NCI-H2107 (cell line): ENCODE measurements at places on chromosomes 1 and 21.

- no peak for DNase-seq
These were observed 16.7 kb downstream of the CHD5 start for GRCh38 chr1:6163191-6163972.

DNA sequence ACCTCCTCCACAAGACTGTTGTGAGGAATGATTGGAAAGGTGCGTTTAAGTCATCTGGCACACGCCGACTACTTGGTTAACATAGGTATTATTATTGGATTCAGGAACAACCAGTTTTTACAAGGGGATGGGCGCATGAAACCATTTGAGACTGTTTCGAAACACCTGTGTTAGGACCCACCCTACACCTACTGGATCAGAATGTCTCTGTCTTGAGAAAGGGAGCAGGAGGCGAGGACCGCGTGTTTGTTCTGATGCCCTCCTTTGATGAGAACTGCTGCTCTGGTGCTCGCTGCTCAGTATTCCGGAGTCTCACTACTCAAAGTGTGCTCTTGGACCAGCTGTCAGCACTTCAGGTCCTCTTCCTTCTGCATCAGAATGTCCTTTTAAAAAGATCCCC, 7.3 kb downstream of the H6PD start:
- DNase-seq: no peak

GRCh38 chr1:233788687-233789086, 115.8 kb upstream of the SLC35F3 start:
- no peak for DNase-seq

DNA sequence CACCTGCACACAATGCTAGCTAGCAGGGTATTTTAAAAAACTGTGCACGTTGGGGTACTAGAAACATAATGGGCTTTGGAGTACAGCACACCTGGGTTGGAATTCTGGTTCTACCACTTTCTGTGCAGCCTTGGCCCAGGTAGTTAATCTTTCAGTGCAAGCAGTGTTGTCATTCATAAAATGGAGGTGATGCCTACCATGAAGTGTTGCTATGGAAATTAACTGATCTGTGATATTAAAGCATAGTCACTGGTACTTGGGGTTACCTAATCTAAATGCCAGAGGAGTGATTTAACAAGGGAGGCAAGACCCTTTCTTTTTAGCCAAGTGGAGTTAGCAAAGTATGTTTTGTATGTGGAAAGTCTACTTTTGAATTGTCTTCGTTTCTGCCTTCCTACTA, 18.0 kb downstream of the ATP1B1 start:
- DNase-seq: no peak

DNA sequence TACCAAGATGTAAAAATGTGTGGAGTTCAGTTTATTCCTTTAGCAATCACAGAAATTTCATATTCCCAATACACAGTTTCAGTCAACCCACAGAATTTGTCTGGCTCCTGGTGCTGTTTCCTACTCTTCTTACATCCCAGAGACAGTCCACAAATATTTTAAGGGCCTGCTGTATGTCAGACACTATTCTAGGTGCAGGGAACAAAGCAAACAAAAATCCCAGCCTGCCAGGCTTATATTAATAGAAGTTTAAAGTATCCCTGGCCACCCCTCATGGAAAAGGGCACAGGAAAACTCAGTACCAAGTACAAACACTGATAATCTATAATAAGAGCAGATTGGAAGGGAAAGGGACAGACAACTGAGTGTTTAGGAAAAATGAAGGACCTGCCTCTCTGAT, 194.8 kb downstream of the ZP4 start:
- no peak for DNase-seq

DNA sequence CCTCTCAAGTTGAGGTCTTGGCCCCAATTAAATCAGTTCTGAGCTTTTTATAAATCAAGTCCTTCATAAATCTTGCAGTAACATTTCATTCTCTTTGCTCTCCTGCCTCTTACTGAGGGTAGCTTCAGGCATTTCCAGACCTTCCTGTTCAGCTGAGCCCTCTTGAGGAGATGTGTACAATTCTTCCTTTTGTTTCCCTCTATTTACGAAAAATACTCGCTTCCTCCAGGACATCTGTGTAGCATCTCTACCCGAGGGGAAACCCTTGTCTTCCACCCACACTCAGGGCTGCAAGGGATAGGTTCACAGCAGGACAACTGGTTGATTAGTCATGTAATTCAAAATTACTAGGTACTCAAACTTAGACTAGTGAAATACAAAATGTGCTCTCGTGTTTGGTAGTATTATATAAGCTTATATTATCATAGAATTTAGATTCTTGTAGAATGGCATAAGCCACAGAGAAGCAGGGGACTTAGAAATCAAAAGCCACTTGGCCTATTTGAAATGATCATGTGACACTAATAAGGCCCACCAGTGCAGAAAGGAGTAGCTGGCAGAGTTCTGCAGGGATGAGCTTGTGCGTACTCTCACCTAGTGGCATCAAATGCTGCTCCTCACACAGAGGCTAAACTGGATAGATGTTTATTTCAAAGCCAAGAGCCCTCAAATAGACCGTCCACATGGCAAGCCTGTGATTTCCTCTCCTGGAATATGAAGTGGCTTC, 126.7 kb downstream of the GDAP2 start:
- no peak for DNase-seq

DNA sequence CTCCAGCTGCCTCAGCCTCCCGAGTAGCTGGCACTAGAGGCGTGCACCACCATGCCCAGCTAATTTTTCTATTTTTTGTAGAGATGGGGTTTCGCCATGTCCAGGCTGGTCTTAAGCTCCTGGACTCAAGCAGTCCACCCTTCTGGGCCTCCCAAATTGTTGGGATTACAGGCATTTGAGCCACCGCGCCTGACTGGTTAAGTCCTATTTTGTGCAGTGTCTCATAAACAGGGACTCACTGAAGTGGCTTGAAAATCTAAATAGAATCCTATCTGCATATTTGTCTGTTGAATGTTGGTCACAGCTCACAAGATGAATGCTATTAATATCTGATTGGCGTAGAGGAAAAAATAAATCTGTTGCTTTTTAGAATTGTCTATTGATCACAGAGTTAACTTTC, 5.9 kb upstream of the CHAF1B start:
- DNase-seq: no peak

- no peak for DNase-seq
These were observed 283.9 kb downstream of the KCNT2 start for GRCh38 chr1:196324345-196324744.

- DNase-seq: no peak
These were observed 390 bp upstream of the NGF start for GRCh38 chr1:115338457-115338820.

DNA sequence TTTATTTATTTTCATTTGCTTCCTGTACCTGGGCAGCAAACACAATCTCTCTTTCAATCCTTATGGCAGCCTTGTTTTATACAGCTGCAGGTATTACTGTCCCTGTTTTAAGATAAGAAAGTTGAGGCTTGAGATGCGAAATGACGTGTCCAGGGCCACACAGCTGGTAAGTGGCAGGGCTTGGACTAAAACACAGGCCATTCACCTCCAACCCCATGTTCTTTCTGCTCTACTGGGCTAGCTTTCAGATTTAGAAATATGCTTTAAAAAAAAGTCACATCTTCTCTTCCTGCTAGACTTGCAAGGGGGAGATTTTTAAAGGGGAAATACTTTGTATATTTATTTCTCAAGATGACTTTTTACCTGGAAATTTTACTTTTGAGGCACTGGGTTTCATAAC, 62.8 kb downstream of the CNST start:
- DNase-seq: no peak

GRCh38 chr21:42892582-42892930, 553 bp upstream of the NDUFV3 start:
- DNase-seq: no peak

DNA sequence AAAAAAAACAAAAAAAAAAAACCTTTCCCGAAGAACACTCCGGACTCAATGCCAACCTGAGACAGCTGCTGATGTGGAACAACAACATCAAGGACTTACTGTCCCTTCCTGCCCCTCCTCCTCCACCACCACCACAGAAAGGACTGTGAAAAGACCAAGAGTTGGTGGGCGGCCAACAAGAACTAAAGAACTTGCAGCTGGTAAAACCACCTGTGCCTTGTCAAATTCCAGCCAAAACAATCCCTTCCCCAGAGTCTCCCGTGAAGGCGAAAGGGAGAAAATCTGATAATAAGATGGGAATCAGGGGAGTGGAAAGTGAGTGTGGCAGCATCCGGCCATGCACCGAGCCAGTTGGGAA, 88.9 kb downstream of the PROX1 start:
- peak; percentile 39 for DNase-seq

DNA sequence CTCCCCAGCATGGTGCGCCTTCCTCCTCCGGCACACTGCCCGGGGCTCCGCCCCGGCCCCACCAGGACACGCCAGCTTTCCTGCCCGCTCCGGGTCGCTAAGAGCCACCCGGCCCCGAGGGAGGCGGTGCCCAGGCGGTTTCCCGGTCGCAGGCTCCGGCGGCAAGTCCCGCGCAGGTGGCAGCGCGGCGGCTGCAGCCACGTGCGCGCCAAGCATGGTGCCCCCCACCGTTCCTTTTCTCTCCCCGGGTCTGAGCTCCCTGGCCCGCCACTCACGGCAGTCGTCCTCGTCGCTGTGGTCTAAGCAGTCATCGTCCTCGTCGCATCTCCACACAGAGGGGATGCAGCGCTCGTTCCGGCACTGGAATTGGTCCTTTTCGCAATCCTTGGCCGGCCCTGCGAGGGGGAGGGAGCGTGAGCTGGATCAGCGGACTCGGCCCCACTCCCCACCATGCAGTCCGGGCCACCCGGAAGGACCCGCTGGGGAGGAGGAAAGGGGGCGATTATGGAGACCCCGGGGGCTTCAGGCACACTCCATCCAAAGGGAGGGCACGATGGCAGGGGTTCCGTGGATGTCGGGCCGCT, 1.2 kb downstream of the LRP8 start:
- no peak for DNase-seq

DNA sequence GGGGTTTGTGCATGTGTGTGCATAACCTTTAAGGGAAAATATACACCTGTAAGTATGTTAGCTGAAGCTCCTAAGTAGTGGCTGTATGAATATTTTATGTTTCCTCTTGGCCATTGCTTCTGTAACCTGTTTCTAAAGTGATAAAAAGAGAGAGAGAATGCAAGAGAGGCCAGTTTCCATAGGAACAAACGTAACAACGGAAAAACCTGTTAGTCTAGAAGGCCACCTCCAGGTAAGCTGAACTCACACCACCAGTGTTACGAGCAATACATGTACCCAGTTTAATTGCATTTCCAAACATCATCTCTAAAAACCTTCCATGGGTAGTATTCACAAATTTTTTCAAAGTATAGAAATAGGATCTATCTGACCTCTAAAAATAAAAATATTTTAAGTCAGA, 63.1 kb downstream of the PLPPR4 start:
- no peak for DNase-seq

GRCh38 chr1:22673486-22674409, 20.7 kb downstream of the C1QB start:
- peak; percentile 12 for DNase-seq

DNA sequence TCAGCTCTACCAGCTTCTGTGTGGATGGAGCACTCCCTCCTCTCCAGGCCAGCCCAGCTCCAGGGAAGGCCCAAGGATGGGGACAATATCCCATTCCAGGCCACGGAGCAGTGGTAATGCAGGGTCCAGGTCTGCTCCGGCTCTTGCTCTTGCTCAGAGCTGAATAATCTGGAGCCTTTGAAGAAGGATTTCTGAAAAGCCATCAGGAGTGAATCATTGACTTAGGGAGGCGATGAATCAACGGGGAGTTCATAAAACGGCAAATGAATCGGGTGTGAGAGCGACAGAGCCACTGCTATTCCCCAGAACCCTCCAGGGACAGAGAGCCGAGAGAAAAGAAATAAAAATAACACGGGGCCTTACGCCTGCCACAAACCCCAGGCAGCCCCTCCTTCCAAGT, 7.7 kb downstream of the POU3F1 start:
- no peak for DNase-seq

- no peak for DNase-seq
These were observed 44.0 kb upstream of the GJB5 start for GRCh38 chr1:34710812-34711211.

DNA sequence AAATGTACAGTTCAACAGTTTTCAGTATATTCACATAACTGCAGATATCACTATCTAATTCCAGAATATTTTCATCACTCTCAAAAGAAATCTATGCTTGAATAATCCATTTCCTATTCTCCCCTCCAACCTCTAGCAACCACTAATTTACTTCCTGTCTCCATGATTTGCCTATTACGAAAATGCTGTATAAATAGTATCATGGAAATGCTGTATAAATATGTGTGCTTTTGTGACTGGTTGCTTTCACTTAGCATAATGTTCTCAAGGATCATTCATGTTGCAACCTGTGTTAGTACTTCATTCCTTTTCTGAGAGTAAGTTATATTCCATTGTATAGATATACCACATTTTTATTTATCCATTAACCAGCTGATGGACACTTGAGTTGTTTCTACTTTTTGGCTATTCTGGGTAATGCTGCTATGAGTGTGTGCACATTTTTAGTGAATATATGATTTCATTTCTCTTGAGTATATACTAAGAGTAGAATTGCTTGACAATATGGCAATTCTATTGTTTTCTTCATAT, 115.6 kb downstream of the TNFSF18 start:
- DNase-seq: no peak
